ENCODE measurements at places on chromosomes 1 and 21.

DNA sequence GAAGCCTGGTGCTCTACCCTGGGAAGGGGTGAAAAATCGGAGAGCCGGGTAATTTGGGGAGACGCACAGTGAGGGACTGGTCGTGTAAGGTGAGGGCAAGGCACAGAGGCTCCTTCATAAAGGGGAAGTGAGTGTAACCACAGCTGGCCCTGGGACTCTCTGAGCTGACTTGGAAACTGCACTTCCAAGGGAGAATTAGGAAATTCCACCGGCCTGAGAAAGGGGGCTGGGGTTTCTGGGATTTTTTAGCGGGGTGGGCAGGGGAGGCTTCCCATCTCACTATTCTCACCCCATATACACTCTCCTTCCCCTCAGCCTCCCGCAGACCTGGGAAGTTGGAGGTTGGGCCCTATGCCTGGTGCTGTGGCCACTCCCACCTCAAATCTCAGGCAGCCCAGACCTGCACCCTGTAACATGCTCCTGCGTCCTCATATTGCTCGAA lies 88.3 kb upstream of the IPO9 start:
- DNase-seq: no peak

GRCh38 chr1:223760833-223761232 lies 48.5 kb downstream of the CAPN2 start:
- DNase-seq: no peak

DNA sequence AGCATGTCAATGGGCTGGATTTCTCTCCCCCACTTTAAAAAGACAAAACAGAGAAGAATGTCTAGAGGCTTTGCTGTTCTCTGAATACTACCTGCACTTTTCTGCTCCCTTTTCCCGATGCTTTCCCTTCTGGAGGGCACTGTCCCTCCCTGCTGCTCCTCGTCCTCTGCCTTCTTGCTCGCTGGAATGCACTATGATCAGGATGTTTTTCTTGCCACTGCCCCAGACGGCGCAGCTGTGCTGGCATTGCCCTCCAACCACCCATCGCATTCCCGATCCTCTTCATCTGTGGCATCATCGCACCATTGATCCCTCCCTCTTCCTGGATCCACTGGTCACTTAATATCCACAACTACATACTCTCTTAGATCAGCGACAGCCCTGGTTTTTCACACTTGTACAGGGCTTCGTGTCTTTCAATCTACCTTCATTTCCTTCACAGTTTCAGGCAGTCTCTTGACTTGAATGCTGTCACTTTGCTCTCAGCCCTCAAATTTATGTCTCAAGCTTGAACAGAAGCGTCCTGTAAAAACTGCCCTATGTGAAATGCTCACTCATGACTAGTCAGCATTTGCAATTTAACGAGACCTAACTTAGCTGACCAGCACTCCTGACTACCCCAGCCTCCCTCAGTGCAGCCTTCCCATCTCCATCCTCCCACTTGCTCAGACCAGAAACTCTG lies 3.5 kb upstream of the OR11L1 start:
- no peak for DNase-seq

- no peak for DNase-seq
These were observed 15.6 kb downstream of the C1orf115 start for GRCh38 chr1:220705782-220706181.

DNA sequence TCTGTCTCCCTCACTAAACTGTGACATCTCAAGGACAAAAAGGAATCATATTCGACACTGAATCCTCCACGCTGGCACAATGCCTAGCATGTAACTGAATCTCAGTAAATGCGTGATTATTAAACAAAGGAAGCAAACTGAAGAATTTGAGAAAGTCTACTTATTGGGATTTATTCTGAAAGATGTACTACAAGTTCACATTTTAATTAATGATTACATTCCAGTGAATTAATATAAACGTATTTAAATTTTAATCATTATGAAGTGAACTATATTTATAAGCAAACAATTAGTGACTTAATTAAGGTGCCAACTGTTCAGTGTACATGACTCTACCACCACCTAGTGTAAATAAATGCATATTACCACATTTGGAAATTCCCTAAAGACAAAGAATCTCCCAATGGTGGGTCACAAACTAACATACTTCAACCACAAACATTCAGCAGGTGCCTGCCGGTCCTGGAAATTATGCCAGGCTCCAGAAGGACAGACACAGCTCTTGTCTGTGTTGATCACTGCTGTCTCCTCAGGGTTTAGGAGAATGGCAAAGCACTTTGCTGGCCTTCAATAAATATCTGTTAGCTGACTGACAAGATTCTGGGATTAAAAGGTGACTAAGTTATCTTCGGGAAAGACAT lies 56.3 kb downstream of the SMYD3 start:
- DNase-seq: no peak

GRCh38 chr1:228768355-228769000 lies 33.2 kb downstream of the RHOU start:
- no peak for DNase-seq

- no peak for DNase-seq
These were observed 4.5 kb upstream of the COL16A1 start for GRCh38 chr1:31708324-31708723.

Data from tibial nerve (tissue), 4 donors.